SJCRH30 (cell line): ENCODE measurements at places on chromosomes 7 and 10.

DNA sequence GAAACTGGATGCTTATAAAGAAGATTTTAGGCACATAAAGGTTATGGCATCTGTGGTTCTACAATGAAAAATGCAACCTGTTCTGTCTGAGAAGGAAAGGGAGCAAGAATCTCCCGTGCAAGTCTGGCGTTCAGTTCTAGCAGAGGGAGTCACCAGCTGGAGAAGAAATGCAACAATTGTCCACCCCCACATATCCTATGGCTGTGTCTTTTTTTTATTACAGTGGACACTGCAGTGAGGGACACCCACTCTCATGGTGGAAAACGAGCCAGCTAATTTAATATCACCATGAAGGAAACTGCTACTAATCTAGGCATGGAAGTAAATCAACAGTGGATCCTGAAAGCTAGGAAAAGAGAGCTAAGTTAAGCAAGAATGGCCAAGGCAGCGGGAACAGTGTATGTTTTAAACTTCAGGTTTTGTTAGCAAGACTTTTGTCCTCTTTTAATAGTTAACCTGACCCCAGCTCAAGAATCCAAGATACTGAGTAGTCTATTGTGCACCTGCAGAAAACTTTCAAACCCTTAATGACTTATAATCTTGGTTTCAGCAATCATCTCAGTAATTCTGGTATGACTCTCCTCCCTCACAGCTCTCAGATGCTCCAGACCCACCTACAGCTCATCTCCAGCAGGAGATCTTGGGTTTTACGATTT lies 149.3 kb downstream of the FGFR2 start:
- DNase-seq: no peak

GRCh38 chr7:76220185-76221057 lies 18.7 kb downstream of the SRRM3 start:
- peak; percentile 63 for DNase-seq

- DNase-seq: no peak
Observed at GRCh38 chr10:10421071-10421470, 596.6 kb upstream of the CELF2 start.

DNA sequence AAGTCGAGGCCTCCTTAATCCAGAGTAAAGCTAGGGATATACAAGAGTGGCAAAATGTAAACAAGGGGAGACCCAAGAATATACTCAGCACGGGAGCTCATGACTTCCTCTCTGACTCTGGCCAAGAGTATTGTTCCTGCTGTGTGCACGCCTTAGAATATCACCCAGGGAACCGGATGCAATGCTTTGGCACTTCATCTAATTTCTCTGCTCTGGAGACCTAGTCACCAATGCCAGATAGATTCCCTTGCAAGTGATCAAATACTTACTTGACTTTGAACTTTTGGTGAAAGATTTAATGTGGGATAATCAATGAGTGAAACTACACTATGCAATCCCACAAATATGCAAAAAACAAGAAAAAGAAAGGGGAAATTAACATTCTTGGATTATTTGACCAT lies 695.5 kb downstream of the INHBA start:
- no peak for DNase-seq

DNA sequence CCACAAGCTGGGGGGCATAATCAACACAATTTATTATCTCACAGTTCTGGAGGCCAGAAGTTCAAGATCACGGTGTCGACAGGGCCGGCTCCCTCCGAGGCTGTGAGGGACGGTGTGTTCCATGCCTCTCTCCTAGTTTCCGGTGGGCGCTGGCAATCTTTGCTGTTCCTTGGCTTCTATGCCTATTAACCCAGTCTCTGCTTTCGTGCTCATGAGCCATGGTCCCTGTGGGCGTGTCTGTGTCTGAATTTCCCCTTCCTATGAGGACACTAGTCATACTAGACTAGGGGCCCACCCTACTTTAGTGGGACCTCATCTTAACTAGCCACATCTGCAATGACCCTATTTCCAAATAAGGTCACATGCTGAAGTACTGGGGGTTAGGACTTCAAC lies 29.4 kb downstream of the HIPK2 start:
- no peak for DNase-seq

DNA sequence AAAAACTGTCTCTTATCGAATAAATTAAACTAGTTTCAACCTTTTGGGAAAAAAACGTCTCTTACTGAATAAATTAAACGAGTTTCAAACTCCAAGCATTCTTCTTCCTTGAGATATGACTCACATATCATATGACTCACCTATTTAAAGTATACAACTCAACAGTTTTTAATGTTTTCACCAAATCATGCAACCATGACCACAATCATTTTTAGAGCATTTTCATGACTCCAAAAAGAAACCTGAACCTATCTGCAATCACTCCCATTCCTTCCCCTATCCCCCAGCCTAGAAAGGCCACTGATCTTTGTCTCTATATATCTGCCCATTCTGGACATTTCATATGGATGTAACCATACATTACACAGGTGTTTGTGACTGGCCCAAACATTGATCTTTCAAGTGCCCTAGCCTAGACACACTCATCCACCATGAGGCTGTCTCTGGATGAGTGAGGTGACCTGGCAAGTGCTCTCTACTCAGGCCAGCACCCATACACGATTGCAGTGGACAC lies 115.3 kb downstream of the PIP4K2A start:
- no peak for DNase-seq

- DNase-seq: no peak
Observed at GRCh38 chr10:1652151-1652550, 85.2 kb downstream of the ADARB2 start.

DNA sequence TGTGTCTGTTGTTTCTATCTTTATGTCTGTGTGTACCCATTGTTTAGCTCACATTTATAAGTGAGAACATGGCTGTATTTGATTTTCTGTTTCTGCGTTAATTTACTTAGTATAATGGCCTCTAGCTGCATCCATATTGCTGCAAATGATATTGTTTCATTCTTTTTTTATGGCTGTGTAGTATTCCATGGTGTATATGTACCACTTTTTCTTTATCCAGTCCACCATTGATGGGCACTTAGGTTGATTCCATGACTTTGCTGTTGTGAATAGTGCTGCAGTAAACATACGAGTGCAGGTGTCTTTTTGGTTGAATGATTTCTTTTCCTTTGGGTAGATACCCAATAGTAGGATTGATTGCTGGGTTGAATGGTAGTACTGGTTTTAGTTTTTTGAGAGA lies 48.2 kb downstream of the ZNRF2 start:
- no peak for DNase-seq

DNA sequence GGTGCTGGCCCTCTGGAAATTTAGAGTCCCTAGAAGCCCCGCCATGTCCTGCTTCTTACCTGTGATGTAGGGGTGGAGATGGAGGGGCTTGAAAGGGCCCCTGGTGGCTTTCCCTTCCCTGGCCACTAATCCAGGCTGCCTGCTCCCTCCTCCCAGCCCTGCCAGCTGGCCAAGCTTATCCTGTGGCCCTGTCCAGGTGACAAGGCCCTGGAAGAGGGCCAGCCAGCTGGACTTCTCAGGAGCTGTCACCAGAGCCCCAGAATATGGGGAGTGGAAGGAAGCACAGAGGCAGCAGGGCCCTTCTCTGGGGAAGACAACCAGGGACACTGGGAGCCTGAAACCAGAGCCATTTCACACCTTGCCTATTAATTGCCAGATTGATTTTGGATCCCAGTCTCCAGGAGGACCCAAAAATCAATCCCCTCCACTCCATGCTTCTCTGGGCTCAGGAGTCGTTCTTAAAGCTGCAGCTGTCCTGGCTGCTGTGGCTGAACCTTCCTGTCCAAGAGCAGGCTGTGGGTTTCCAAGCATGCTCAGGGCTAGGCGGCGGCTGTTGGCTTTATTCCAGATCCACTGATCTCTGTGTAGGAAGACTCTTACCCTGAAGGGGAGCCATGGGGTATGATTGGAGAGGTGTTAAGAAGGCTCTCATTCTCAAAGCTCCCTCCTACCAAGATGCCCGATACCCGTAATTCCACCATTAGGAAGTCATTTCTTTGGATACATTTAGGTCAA lies 52.6 kb upstream of the PCBD1 start:
- DNase-seq: peak; percentile 79

DNA sequence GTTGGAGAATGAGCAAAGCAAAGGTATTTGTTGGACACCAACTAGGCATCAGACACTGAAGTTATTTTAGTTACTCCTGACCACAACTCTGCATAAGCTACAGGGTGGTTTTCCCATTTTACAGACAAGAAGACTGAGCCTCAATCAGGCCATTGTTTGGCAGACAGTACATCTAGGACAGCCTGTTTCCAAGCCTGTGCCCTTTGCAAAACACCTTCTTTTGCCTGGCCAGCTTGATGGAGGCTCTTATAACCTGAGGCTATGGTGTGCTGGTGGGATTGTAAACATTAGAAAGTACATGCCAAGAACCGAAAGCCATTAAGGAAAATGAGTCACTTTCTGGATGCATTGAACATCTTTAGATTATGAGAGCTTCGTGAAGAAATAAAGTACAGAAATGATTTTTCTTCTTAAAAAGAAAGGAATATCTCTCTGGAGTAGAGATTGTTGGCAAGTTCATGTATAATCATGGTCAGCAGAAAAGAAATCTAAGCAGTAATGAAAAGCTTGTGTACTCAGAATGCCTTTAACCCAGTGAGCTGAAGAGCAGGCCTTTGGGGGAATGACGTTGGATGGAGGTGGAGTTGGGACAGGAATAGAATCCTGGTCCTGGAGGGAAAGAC lies 140.6 kb downstream of the KIAA1217 start:
- no peak for DNase-seq

DNA sequence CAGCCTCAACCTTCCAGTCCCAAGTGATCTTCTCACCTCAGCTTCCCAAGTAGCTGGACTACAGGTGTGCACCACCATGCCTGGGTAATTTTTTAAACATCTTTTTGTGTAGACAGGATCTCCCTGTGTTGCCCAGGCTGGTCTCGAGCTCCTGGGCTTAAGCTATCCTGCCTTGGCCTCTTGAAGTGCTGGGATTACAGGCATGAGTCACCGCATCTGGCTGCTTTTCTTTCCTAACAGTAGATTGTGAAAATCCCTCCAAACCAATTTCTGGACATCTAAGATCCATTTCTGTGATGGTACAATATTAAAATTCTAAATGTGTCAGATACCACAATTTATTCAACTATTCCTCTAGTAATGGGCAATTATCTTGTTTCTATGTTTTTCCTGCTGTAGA lies 38.7 kb downstream of the RAB18 start:
- peak; percentile 21 for DNase-seq

GRCh38 chr7:12884033-12884432 lies 196.6 kb downstream of the ARL4A start:
- DNase-seq: no peak

- DNase-seq: no peak
Observed at GRCh38 chr10:21456160-21456559, 69.3 kb downstream of the SKIDA1 start.

DNA sequence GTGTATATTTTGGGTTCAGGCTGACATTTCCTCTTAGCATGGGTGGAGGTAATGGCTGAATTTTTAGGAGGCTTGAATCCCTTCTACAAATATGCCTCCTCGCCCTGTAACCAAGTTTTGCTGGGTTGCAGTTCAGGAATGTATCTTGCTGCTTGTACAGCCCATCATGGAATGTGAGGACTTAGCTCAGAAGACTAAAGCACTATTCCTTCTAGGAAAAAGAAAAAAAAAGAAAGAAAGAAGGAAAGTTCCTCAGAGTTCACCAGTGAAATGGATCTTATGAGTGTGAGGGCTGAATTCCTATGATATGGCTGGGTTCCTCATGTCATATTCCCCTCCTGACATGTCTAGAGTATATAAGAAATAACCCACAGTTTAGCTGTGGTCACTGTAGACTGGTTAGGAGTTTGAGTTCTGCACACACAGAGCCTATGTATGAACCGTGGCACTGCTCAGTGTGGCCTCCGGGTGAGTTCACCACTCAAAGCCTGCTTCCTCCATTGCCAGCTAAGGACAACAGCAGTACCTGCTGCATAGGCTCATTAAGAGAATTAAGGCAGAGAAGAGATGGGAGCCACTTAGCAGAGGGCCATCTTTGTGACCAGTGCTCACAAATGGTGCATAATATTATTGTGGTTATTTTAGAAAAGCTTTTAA lies 114.0 kb downstream of the TACC2 start:
- no peak for DNase-seq

GRCh38 chr10:7192061-7192460 lies 218.8 kb downstream of the SFMBT2 start:
- no peak for DNase-seq

GRCh38 chr10:104485632-104486031 lies 132.0 kb downstream of the CFAP58 start:
- no peak for DNase-seq

GRCh38 chr10:93476756-93477155 lies 5.4 kb downstream of the MYOF start:
- no peak for DNase-seq

- no peak for DNase-seq
Observed at GRCh38 chr10:33899578-33900531, 565.4 kb upstream of the NRP1 start.

- DNase-seq: no peak
Observed at GRCh38 chr7:79749856-79750255, 296.4 kb upstream of the MAGI2 start.

DNA sequence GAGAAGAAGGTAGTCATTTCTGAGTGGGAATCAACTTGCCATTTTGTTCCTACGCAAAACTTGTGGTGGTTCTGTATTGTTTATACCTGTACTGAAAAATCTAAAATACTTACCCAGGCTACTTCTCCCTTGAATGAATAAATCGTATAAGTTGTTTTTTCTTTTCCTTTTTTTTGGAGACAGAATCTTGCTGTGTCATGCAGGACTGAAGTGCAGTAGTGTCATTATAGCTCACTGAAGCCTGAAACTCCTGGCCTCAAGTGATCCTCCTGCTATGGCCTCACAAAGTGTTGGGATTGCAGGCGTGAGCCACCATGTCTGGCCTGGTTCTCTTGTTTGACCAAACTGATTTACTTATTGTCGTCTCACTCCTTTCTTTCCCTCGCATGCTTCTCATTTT lies 27.9 kb downstream of the LUC7L2 start:
- DNase-seq: no peak

- DNase-seq: no peak
Observed at GRCh38 chr10:23238015-23238414, 45.9 kb downstream of the PTF1A start.

- no peak for DNase-seq
Observed at GRCh38 chr7:39451901-39452300, 114.3 kb upstream of the YAE1 start.

DNA sequence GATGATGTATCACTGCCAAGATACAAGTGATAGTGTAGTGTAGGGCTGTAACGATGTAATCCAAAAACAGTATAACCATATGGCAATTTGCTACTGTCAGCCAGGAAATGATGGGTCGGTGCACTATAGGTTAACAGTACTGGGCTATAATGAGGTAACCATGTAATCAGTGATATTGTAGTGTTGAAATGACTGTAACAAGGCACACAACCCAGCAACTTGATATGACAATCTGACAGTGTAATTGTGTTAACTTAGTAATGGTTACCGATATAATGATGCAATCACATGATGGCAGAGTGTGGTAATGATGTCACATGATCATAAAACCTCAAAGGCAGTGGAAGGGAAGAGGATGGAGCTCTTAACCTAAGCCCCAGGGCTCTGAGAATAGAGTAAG lies 73.8 kb upstream of the SLF2 start:
- DNase-seq: no peak

- DNase-seq: no peak
Observed at GRCh38 chr10:55351431-55351830, 550.4 kb upstream of the PCDH15 start.

- peak; percentile 59 for DNase-seq
Observed at GRCh38 chr10:306675-307185, 171.5 kb downstream of the ZMYND11 start.

GRCh38 chr10:21184984-21185383 lies 287.9 kb upstream of the NEBL start:
- no peak for DNase-seq
